Fibroblast of the aortic adventitia (primary cell): ENCODE measurements at places on chromosomes 16 and 17.

- DNase-seq: no peak
These were observed 10.3 kb upstream of the MLYCD start for GRCh38 chr16:83888672-83889044.

DNA sequence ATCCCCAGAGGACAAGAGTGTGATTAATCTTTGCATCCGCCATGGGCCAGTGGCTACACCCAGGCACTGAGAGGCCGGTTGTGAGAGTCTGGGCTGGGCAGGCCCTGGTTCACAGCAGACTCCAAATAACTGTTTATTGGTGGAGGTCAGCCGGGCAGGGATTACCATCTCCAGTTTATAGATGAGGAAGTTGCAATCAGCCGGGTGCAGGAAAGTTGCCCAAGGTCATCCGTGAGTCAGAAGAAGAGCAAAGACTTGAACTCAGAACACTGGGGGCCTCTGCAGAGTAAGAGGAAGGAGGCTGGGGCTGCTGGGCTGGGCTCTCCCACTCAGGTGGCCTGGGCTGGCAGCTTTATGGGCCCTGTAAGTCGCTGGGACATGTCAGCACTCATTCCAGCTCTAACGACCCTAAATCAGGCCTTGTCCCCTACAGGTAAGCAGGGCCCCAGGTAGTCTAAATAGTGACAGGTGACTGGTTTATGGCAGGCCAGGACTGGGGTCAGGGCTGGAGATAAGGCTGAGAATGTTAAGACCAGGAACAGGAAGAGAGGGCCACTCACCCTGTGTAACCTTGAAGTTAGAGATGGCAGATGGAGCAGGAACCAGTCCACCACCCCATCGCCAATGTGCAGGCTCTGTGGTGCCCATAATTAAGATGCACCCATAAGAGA is 2.1 kb upstream of the CA4 start:
- DNase-seq: no peak

GRCh38 chr17:72642720-72643119 is 449.8 kb downstream of the SLC39A11 start:
- no peak for DNase-seq

GRCh38 chr16:2954656-2955381 is 9.3 kb upstream of the KREMEN2 start:
- no peak for DNase-seq

DNA sequence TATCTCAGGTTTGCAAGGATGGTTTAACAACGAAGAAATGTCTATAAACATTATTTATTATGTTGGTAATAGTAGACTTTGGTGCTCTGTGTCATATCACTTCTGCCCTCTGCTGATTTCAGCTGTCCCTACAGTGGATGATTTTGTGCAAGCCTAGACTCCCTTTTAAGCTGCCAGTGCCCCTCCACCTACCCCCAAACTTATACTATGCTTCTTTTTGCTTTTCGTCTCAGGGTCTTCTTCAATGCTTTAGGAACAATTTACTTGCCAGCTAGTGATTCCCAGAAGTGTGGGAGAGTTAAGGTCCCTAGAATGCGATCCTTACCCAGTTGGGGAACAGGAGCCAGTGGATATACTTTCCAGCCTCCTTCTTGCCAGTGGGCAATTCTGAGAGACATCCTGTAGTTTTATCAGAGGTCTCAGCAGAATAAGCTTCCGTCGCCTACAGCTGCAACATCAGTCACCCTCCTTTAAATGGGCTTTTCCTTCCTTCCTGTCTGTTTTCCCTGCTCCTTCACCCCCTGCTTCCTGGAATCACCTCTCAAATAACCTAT is 4.1 kb downstream of the ICAM2 start:
- no peak for DNase-seq

- no peak for DNase-seq
These were observed 488 bp downstream of the SPSB3 start for GRCh38 chr16:1781758-1782407.

DNA sequence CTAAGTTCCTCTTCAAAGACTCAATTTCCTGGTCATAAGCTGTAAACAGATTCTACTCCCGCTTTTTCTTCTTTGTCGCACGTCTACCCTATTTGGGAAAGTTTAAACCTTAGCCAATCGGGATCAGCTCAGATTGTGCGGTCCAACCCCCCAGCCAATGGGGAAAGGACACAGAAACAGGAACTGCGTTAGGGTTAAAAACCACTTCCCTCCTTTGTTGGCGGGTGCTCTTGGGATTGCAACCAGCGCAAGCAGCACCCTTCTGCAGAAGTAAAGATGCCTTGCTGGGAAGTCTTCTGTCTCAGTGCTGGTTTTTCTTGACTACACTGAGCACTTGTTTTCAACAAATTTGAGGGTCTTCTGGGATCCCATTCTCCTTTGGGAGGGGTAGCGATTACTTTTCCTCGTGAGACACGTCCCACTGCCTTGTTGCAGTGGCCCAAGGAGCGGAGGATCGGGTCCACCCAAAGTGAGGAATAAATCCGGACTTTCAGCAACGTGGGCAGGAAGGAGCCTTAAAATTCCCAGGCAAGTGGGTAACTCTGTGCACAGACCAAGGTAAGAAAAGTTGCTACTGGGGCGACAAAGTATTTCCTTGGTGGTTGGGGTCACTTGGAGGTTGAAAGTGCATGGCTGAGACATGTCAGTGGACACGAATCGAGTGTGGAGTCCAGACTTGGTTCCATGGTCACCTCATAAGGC is 1.0 kb upstream of the YPEL3 start:
- no peak for DNase-seq

DNA sequence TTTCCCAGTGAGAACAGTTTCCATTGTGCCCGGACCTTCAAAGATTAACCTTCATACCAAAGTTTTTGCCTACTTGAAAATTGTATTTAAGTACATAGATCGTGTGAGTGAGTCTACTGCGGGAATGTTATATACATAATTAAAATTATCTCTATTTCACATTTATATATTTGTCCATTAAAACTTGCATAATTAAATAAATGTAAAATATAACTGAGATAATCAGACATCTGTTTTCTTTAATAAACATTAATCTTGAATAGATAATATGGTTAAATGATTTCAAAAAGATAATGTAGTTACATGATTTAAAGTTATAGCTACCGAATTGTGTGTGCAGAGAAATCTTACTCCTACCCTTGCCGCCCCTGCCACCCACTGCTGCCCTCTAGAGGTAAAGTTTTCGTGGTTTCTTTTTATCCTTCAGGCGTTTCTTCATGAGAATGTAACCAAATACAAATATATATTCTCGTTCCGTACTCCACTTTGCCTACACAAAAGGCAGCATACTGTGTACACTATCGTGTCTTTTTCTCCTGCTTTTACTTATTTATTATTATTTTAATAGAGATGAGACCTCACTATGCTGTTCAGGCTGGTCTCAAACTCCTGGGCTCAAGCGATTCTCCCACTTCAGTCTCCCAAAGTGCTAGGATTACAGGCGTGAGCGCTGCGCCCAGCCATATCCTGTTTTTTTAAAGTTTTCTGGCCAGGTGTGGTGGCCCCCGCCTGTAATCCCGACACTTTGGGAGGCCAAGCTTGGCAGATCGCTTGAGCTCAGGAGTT is 35.6 kb downstream of the RPA1 start:
- peak; percentile 51 for DNase-seq

DNA sequence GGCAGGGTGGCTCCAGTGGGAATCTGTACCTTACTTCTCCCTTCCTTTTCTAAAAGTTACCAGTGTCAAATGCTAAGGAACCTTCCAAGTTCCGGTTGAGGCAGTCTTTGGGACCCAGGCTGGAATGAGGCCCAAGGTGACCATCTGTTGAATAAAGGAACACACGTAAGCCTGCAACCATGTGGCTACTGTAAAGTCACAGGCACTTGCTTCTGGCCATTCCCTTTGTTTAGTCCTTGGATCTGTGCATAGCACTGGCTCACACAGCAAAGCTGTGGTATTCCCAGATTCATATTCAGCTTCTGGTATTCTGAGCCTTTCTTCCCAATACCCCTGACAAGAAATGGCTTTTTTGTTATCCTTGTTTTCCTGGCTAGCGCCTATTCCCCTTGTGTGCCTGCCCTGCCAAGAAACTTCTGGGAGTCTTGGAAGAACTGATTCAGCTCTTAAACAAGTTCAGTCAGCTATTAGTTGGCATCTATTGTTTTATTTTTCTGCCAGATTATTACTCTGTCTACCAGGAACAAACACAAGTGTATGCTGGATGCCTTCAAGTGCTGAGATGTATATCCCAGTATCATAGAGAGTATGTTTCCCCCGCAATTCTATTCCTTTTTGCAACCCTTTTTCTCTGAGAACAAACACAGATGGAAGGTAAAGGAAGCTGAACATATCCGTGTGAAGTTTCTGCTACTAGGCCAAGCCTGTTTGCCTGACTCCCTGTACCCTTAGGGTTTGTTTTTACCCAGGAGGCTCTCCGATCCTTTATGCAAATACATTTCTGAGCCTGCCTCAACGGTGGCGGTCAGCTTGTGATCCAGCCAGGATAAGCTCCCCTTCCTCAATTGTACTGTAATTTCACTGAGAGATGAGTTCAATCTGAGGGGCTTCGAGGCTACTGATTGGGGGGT is 13.2 kb downstream of the TMEM238L start:
- no peak for DNase-seq

DNA sequence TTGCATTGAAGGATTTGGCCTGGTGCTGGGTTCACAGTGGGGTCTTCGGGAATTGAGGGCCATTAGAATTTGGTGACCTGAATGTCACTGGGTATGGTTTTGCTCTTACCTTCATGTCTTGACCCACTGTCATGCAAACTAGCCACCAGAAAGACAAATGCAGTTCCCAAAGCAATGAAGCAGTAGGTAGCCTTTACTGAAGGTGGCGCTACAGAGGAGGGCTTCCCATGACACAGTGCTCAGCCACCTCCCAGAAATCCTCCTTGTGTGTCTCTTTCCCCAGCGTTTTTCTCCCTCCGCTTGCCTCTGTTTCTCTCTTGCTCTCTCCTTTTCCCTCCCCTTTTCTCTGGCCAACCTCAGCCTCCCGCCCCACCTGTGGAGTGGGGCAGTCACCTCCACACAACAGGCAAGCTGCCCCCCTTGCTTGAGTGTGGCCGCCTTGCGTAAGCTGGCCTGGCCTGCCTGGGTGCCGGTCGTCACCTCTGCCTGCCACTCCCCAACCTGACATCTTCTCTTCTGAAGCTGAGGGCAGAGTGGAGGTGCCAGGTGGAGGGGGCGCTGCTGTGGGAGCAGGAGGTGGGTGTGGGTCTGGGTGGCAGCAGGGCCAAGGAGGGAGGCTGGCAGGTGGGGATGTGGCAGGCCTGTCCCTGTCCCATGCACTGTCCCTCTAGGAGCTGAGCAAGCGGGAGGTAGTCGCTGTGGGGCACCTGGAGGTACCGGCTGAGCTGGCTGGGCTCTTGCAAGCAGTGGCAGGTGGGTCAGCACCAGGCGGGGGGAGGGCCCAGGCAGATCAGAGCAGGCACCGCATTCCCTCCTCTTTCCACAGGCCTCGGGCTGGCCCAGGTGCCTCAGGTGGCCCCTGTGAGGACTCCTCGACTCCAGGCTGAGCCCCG is 34.7 kb downstream of the MYO15A start:
- no peak for DNase-seq

GRCh38 chr17:37276475-37276874 is 99.3 kb upstream of the C17orf78 start:
- DNase-seq: peak; percentile 13

DNA sequence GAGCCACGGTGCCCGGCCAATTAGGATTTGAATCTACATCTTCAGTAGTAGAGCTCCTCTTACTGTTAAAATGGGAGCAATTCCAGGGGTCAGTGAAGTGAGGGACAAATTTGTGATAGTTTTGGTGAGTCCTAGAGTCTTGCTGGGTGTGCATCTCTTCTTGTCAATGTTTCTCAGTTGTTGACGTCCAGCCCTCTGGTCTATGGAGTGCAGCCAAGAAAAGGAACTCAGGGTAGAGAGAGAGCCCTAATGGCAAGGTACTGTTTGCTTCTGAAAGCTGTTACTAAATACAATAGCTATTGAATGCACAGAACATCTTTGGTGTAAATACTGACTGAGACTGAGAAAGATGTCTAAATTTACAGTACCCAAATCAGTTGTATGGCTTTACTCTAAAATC is 282.5 kb upstream of the SALL1 start:
- no peak for DNase-seq

DNA sequence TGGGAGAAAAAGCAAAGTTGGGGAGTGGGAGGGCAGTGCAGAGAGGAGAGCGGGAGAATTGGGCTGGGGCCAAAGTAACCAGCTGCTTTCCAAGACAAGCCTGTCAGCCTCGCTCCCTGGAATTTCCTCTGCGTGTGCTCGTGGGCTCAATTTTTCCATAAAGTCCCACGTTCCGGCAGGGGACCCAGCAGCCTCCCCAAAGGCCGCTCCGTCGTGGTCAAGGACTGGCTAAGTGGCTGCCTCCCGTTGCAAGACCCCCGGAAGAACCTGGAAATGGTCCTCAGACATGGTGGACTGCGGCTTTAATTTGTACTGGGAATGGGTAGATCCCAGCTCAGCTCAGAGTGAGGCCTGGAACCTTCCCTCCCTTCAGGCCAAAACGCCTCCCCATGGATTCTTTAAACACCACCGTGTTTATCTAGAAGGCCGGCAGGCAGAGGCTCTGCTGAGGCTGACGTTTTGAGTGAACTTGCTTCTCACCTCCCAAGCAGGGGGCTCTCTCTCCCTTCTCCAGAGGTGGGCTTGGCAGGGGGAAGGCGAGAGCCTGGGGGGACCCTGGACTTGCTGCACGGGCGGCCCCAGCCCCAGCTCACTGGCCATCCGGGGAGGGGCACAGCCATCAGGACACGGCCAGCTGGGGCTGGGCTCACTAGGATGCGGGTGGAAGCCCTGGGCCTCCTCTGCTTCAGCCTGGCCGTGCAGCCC is 190.0 kb downstream of the C16orf95 start:
- DNase-seq: peak; percentile 71

- DNase-seq: no peak
These were observed 112.2 kb downstream of the PITPNC1 start for GRCh38 chr17:67489273-67489672.

GRCh38 chr16:1710811-1711507 is 5.0 kb downstream of the MAPK8IP3 start:
- no peak for DNase-seq

DNA sequence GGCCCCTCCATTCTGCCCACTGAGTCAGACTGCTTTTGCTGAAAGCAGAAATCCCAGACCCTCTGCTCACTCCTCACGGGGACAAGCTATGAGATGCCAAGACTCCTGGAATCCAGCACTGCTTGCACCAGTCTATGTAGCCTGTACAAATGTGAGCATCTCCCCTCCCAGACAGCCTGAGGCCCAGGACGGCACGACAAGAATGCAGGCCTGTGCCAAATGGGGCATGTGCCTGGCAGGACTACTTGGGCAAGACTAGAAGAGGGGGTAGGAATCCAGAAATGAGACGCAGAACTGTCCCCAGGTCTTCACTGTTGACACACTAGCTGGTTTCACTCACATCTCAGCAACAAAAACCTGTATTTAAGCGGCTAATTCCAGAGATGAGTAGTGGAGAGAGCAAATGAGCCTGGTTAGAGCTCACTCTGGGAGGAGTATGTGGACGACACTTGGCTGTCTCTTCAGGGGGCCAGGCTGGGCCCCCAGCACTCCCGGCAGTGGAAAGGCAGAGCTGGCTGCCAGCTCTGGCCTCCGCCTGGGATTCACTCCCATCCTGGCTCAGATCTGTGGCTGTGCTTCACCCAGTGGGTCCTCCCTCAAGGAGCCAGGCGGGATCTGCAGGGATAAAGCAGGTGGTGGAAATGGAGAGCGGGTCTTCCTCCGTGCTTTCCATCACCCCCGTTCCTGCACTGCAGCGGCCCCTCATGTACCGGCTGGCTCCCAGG is 2.9 kb upstream of the MYO1C start:
- peak; percentile 24 for DNase-seq

GRCh38 chr17:45794840-45795239 is 10.7 kb downstream of the CRHR1 start:
- no peak for DNase-seq
